Astrocyte (in vitro differentiated cells and primary cell): ENCODE measurements at places on chromosomes 1 and 21. TPM values are rescaled to one million over a fixed set of nuclear protein-coding genes. Genes with fewer than 3 reads are reported as not detected.

- no peaks in the 10 kb centered on the region for H3K27me3 ChIP-seq
- no peaks in the 10 kb centered on the region for H3K36me3 ChIP-seq
- no peak overlapping the region for H3K4me3 ChIP-seq
Observed at GRCh38 chr1:30852026-30852425, 56.5 kb downstream of the SDC3 start.

DNA sequence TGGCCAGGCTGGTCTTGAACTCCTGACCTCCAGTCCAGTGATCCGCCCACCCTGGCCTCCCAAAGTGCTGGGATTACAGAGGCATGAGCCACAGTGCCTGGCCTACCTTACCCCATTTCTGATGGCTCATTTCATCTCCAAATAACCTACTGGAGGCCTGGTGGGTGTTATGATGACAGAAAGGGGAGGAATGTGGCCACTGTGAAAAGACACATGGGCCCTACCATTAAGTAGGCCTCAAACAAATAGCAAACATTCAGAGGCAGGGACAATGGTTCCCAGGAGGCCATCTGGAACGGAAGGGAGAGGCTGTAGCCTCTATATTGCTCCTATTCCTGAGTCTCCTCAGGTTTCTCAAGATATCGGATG, 932 bp upstream of the FCRLA start:
- H3K27me3 ChIP-seq = no peaks in the 10 kb centered on the region
- no peak overlapping the region for H3K4me3 ChIP-seq
- H3K4me1 ChIP-seq = peaks cover 11% of the 10 kb centered on the region
- H3K36me3 ChIP-seq = no peaks in the 10 kb centered on the region

DNA sequence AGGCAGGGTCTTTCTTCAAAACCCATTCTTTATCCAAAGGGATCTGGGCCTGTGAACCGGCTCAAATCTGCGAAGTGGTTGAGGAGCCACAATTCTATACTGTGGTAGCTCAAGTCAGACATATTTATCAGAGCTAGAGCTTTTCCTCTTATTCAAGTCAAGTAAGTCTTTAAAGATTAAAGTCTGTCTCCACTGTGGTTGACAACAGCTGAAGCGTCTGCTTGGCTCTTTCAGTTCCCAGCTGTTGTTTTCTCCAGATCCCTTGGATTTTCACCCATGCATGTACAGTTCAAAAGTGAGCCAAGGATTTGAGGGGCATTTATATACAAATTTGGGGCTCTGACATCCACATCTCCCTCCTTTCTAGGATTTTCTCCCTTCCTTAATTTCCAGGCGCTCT, 66.9 kb downstream of the C1orf185 start:
- no peaks in the 10 kb centered on the region for H3K36me3 ChIP-seq
- H3K27me3 ChIP-seq = no peaks in the 10 kb centered on the region
- DNase-seq = no peak
- no peak overlapping the region for H3K27ac ChIP-seq
- no peaks in the 10 kb centered on the region for H3K4me1 ChIP-seq

DNA sequence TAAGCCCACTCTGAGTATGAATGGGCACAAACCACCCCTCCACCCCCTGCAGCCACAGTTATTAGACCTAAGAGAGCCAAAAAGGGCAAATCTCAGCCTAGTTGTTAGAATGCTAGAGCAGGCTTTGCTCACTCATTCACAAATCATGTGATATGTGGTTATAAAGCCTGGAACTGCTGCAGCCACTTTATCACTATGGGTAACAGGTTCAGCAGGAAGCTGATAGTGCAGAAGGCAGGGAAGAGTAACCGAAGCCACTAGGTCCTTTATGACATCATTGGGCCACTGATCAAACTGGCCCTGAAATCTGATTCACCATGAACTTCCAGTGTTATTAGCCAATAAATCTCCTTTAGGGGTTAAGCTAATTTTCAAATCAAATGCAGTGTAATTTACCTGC, 134.7 kb downstream of the GRIK1 start:
- no peaks in the 10 kb centered on the region for H3K27me3 ChIP-seq
- DNase-seq = no peak
- no peak overlapping the region for H3K4me3 ChIP-seq
- H3K27ac ChIP-seq = no peak overlapping the region

GRCh38 chr1:82330330-82330729, 529.6 kb downstream of the ADGRL2 start:
- H3K4me1 ChIP-seq = no peaks in the 10 kb centered on the region
- H3K27me3 ChIP-seq = no peaks in the 10 kb centered on the region
- H3K27ac ChIP-seq = no peak overlapping the region
- H3K36me3 ChIP-seq = no peaks in the 10 kb centered on the region
- H3K4me3 ChIP-seq = no peak overlapping the region

GRCh38 chr1:156082309-156083091, at the start of gene MEX3A:
TSS of gene MEX3A (minus strand) at chr1:156082465. CDS start at chr1:156081998, 467 bp downstream.
- peak within 1 kb of the TSS; percentile 61 for H3K27ac ChIP-seq
- no peaks in the 10 kb centered on the region for H3K27me3 ChIP-seq
- peaks cover 2% of the 10 kb centered on the region for H3K36me3 ChIP-seq

DNA sequence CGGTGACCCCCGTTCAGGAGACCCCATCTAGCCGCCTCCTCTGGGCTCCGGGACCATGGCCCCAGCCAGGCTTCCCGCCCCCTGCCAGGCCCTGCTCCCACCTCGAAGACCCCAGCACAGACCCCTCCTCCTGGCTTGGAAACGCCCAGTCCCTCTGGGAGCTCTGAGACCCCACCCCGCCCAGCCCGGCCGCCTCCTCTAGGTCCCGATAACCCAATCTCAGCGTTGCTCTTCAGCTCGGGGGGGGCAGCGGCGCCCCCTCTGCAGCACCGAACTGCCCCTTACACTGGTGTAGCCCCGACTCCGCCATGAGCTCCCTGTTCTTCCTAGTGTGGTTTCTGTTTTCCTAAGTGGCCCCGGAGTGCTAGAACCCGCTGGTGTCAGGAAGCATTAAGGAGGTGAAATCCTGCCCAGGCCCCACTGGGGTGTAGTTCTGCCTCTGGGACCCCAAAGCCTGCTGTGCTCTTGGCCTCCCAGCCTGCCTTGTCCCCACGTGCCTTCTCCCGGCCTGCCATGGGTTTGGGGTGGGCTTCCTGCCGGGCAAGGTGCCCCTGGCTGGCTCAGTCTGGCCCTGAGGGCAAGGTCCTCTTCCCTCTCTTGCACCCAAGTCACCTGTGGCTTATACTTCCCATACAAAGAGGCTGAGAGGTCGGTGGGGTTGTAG, 10.7 kb upstream of the MMEL1 start:
- no peak for DNase-seq
- H3K36me3 ChIP-seq = no peaks in the 10 kb centered on the region
- peaks cover 7% of the 10 kb centered on the region for H3K4me1 ChIP-seq
- H3K4me3 ChIP-seq = peak overlapping the region; percentile 73

GRCh38 chr21:39125752-39126485, 57.3 kb downstream of the PSMG1 start:
- no peak overlapping the region for H3K27ac ChIP-seq
- DNase-seq = peak; percentile 55
- no peaks in the 10 kb centered on the region for H3K36me3 ChIP-seq
- H3K27me3 ChIP-seq = no peaks in the 10 kb centered on the region

- no peak overlapping the region for H3K27ac ChIP-seq
- H3K4me3 ChIP-seq = no peak overlapping the region
- H3K36me3 ChIP-seq = no peaks in the 10 kb centered on the region
- H3K27me3 ChIP-seq = no peaks in the 10 kb centered on the region
Observed at GRCh38 chr1:233665575-233666270, 51.8 kb downstream of the KCNK1 start.

GRCh38 chr1:54575605-54576290, 27.7 kb downstream of the ACOT11 start:
- peaks cover 8% of the 10 kb centered on the region for H3K4me1 ChIP-seq
- H3K27ac ChIP-seq = no peak overlapping the region
- no peak overlapping the region for H3K4me3 ChIP-seq
- no peaks in the 10 kb centered on the region for H3K27me3 ChIP-seq
- no peak for DNase-seq

DNA sequence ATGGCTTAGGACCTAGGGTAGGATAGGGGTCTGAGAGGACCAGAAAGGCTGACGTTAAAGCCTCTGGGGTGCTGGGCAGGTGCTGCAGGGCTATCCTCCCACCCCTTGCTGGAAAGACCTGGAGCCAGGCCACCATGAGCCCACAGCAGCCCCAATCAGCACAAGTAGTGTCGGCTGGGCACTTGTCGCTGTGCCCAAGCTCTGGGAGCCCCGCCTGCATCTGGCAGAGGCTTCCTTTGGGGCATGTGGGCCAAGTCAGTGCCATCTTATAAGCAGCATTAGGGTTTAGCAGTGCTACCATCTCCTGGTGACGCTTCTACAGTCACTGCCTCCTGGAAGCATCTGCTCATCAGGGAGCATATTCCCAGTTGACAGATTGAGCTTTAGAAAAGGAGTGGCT, 31.3 kb downstream of the MAN1C1 start:
- H3K4me3 ChIP-seq = no peak overlapping the region
- peaks cover 28% of the 10 kb centered on the region for H3K27me3 ChIP-seq
- no peaks in the 10 kb centered on the region for H3K36me3 ChIP-seq
- H3K27ac ChIP-seq = no peak overlapping the region
- no peak for DNase-seq
- no peaks in the 10 kb centered on the region for H3K4me1 ChIP-seq

DNA sequence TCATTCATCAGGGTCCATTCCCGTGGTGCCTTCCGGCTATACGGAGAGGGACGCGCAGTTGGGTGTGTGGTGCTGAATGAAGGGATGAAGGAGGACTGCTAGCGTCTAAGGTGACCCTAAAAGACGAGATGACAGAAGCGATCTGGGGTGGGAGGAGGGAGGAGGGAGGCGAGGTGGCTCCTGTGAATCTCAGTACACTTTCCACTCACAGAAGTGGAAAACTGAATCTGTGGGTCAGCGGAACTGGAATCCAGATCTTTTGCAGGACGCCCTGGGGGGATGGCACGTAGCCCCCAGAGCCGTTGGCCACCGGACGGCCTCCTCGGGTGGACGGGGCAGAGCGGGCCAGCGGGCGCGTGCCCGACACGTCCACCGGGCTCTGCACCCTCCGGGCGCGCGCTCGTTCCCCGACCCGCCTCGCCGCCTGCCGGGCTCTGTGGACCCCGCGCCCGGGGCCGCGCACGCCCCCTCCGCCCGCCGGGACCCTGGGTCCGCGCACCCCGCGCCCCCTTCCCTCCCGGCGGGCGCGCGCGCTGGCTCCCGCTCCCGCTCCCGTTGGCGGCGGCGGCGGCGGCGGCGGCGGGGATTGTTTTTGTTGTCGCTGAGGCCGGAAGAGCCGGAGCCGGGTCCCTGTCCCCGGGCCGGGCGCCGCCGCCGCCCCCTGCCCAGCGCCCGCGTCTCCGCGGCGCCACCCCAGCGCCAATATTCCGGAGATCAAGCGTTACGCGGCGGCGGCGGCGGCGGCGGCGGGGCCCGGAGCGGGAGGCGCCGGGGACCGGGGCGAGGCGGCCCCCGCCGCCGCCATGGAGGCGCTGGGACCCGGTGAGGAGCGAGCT, at the start of gene AGO4:
TSS of gene AGO4 (plus strand) at position 403 of the 836 bp plus-strand sequence. CDS start at position 804, 401 bp downstream.
- no peaks in the 10 kb centered on the region for H3K27me3 ChIP-seq
- H3K27ac ChIP-seq = peak within 1 kb of the TSS; percentile 47
- peak within 1 kb of the TSS; percentile 80 for H3K4me3 ChIP-seq
- H3K36me3 ChIP-seq = no peaks in the 10 kb centered on the region
- DNase-seq = peak; percentile 42

DNA sequence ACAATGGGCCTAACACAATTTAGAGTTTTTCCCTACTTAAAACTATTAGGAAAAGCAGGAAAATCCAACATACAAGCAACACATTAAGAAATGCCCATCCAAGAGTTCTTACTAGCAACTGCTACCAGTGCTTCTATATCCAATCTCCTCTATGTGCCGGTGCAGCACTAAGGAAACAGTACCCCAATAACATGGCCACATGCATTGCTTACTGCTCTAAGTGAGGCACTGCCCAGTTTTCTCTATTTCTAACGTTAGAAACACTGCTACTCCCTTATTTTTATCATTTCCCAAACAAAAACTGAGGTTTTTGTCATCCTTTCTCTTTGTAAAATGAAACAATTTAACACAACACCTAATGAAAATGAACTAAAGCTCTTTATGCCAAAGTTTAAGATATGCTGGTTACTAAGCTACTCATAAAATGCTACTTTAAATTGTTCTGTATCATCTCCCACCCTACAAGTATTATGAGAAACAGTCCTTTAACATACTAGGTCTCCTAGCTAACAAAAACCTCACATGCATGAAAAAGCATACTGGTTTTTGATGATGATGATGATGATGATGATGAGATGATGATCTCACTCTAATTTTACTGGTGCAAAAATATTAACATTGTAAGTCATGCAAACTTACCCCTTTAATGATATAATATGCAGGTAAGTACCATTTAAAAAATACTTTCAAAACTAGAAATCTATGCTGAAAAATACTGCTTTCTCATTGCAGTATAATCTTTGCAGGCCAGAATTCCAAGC, 90.7 kb upstream of the TTC39A start:
- H3K4me3 ChIP-seq = no peak overlapping the region
- no peak overlapping the region for H3K27ac ChIP-seq
- H3K36me3 ChIP-seq = no peaks in the 10 kb centered on the region
- no peaks in the 10 kb centered on the region for H3K27me3 ChIP-seq
- H3K4me1 ChIP-seq = peaks cover 11% of the 10 kb centered on the region

- peaks cover 7% of the 10 kb centered on the region for H3K4me1 ChIP-seq
- peaks cover 30% of the 10 kb centered on the region for H3K36me3 ChIP-seq
- no peak for DNase-seq
- H3K27ac ChIP-seq = no peak overlapping the region
- H3K27me3 ChIP-seq = no peaks in the 10 kb centered on the region
Observed at GRCh38 chr1:247324204-247324787, 7.4 kb downstream of the ZNF496 start.

GRCh38 chr1:178490136-178490535, 6.6 kb downstream of the CLEC20A start:
- H3K27me3 ChIP-seq = no peaks in the 10 kb centered on the region
- no peak for DNase-seq
- H3K4me1 ChIP-seq = peaks cover 2% of the 10 kb centered on the region
- no peak overlapping the region for H3K4me3 ChIP-seq
- no peaks in the 10 kb centered on the region for H3K36me3 ChIP-seq

GRCh38 chr1:101905283-101905835, 91.4 kb downstream of the OLFM3 start:
- no peak overlapping the region for H3K27ac ChIP-seq
- H3K4me1 ChIP-seq = no peaks in the 10 kb centered on the region
- no peak for DNase-seq
- H3K36me3 ChIP-seq = no peaks in the 10 kb centered on the region

DNA sequence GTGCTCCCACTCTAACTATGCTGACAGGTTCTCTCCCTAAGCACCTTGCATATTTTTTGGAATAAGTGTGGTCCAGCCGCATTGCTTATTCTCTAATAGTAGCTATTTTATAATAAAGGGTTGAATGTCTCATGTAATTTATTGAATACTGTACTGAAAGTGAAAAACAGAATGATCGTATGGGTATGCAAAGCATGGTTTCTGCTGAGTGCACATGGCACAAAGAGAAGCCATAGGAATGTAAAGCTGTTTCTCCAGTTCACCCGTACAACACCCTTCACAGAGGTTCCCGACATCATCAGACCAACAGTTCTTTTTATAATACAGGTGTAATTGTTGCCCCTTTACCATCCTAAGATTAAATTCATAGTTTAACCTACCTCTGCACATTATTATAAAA, 8.9 kb upstream of the HAO2 start:
- H3K36me3 ChIP-seq = no peaks in the 10 kb centered on the region
- H3K27ac ChIP-seq = no peak overlapping the region
- H3K4me1 ChIP-seq = no peaks in the 10 kb centered on the region
- no peak for DNase-seq

- no peak for DNase-seq
- H3K27ac ChIP-seq = no peak overlapping the region
- no peaks in the 10 kb centered on the region for H3K4me1 ChIP-seq
- no peaks in the 10 kb centered on the region for H3K27me3 ChIP-seq
Observed at GRCh38 chr1:171718216-171718615, 23.6 kb downstream of the VAMP4 start.

The IGFN1 gene
- total RNA-seq = 0.02 TPM in 1 of 2 replicates, not detected in the other

The OPTC gene
- total RNA-seq = not detected in 2 replicates

The TRABD2B gene
- 0.89 and 1.8 TPM in 2 replicates for total RNA-seq

The NPHS2 gene
- total RNA-seq = not detected in 2 replicates

The NBPF10 gene
- total RNA-seq = 3.3 and 3.4 TPM in 2 replicates

The AQP10 gene
- total RNA-seq = 0.17 TPM in 1 of 2 replicates, not detected in the other
